ENCODE measurements at places on chromosomes 5 and 9. TPM values are rescaled to one million over a fixed set of nuclear protein-coding genes. Genes with fewer than 3 reads are reported as not detected.

Gene SLC27A6
- 1.00 TPM for polyA plus RNA-seq

Gene PTGR1
- polyA plus RNA-seq: 199 TPM

Gene TOPORS
- polyA plus RNA-seq: 38.4 TPM

Gene TXNDC8
- not detected for polyA plus RNA-seq

GRCh38 chr9:7228726-7229125, 471.0 kb downstream of the KDM4C start:
- no peak for DNase-seq

- no peak for DNase-seq
Observed at GRCh38 chr9:116066221-116066620, 87.4 kb upstream of the PAPPA start.

GRCh38 chr9:89439571-89439970, 58.3 kb downstream of the SEMA4D start:
- no peak for DNase-seq

DNA sequence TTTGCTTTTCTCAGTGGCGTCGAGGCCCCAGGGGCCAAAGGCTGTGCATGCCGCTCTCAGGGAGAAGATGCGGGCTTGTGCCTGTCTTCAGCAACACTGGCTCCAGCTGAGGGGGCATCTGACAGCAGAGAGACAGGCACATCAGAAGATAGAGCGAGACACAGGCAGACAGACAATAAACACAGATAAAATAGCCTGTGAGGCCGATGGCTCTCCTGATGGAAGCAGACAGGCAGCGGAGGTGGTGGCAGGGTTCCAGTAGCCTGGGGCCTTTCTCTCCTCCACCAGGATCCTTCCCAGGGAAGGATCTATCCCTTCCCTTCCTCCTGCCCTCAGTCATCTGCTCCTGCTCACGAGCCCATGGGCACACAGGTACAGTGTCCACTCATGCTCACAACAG, 16.6 kb upstream of the UNC5A start:
- no peak for DNase-seq

DNA sequence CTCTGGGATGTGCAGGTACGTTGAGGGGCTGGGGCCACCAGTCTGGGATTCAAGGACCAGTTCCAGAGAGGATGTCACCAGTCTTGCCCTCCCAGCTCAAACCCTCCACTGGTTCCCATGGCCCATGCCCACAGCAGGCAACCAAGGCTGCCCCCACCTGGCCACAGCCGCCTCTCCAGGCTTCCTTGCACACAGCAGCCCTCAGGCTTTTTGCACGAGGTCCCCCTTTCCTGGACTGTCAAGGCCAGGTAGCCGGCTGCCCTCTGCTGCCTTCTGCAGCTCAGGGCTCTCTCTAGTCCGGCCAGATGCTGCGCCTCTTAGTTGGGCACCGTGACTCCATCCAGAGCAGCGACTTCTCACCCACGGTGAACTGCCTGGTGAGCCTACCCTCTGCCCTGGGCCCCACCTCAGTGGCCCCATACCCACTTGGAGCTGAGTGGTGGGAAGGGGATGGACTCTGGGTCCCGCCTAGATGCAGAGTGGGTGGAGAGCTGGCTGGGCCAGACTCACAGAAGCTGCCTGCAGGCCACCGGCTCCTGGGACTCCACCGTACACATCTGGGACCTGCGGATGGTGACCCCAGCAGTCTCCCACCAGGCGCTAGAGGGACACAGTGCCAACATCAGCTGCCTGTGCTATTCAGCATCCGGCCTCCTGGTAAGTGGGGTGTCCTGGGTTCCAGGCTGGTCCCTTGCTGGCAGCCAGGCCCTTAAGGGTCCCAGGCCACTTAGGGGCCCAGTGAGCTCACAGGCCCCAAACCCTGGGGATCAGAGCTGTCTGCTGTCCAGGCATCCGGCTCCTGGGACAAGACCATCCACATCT, 2.9 kb downstream of the WDR38 start:
- DNase-seq: no peak

DNA sequence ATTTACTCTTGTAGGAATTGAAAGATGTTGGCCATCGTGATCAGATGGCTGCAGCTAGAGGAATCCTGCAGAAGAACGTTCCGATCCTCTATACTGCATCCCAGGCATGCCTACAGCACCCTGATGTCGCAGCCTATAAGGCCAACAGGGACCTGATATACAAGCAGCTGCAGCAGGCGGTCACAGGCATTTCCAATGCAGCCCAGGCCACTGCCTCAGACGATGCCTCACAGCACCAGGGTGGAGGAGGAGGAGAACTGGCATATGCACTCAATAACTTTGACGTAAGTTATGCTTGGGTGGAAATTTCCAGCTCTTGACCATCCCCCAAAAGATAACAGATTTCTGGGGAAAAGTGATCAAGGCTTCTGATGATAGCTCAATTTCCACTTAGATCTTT, 50.6 kb downstream of the LRRTM2 start:
- no peak for DNase-seq

Measured in right renal cortex interstitium (tissue), 3 donors.